ENCODE measurements at places on chromosomes 2 and 18.

GRCh38 chr2:167607211-167607610 lies 640.2 kb downstream of the STK39 start:
- DNase-seq: no peak

DNA sequence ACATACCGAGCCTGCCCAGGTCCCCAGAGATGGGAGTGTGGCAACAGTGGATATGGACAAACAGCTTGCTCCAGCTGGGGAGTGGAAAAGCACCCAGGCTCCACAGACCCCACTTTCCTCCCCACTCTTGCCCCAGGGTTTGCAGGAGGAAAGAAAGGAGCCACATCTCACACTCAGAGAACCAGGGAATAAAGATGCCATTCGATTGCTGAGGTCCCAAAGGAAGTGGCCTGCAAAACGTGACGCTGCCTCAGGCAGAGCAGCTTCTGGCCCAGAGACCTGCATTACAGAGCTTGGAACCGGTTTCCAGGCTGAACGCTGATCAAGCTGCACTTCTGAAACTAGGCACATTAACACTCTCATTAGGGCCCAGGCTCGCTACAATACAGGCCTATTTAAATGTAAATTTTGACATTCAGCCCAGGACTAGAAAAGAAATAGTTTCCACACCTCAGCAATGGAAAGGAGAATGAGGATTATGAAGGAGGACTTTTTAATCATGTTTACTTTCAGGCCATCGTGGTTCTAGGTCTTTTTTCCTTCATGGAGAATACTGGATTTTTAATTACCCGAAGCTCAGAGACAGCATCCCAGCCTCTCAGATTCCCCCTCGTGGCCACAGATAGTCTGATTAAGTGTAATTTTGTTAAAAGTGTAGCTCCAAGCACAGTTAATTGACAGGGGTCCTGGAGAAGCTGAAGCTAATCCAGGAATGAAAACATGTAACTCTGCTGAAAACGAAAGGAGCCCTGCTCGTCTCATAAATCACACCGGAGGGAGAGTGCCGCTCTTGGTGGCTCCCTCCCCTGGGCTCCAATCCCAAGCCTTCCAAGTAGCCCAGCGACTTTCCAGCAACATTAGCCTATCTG lies 221.3 kb upstream of the RAB6C start:
- no peak for DNase-seq

DNA sequence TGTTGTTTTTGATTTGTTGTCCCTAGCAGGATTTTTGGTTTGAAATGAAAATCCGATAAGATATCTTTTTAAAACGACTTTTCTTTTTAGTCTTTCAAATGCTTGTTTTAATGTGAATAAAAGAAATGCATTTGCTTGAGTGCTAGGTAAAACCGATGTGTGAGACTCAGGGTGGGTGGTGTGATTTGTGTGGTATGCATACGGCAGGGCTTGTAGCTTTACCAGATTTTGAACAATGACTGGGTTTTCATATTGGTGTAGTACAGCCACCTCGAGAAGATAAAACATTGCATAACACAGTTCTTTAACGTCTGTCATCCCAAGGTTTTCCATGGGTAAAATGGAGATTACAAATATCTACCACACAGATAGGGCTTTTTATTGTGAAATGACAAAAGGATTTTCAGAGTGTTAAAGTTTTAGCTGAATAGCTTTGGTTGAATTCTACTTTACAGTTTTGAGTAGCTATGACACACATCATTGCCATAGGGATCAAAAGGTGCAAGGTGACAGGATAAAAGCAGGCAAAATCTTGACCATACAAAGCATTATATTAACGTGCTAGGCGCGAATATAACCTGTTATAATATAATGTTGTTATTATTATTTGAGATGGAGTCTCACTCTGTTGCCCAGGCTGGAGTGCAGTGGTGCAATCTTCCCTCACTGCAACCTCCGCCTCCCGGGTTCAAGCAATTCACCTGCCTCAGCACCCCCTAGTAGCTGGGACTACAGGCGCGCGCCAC lies 824 bp upstream of the ZNF638 start:
- DNase-seq: no peak

DNA sequence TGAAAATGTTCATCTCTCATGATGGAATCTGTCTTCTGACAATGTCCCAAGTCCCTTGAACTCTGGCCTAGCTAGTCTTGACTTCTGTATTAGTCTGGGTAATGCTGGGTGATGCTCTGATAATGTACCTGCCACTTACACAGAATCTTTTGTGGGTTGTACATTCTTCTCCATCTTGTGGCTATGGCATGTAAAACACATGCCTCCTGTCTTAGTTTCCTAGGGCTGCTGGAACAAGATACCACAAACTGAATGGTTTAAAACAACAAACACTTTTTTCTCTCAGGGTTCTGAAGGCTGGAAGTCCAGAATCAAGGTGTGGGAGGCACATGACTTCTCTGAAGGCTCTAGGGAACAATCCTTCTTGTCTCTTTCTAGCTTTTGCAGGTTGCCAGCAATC lies 57.1 kb downstream of the RAPGEF4 start:
- no peak for DNase-seq

- DNase-seq: no peak
Observed at GRCh38 chr18:50737127-50737526, 82.7 kb downstream of the MRO start.

DNA sequence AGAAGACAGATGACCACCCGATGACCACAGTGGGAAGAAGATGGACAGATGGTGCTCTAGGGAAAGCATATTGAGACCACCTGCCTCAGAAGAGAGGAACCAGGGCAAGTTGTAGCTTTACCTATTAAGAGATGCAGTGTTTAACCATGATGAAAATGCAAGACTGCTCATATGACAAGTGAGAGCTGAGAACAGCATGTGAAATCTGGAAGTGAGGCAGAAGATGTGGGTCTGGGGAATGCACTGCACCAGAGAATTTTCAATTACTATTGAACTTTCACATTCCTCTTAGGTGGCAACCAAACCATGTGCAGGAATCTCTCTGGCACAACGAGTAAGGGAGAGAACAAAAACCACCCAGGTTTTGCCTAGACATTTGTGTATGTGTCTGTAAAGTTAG lies 184.8 kb upstream of the CRIM1 start:
- no peak for DNase-seq

DNA sequence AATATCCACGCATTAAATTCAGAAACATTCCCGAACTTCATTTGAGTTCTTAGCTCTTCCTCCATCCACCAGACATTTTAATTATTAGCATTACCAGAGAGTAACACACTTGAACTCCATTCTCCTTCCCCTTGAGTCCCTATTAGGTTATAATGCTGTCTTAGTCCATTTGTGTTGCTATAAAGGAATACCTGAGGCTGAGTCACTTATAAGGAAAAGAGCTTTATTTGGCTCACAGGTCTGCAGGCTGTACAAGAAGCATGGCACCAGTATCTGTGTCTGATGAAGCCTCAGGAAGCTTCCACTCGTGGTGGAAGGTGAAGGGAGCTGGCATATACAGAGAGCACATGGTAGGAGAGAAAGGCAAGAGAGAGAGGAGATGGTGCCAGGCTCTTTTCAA lies 25.4 kb downstream of the TBC1D8 start:
- DNase-seq: no peak

- no peak for DNase-seq
Observed at GRCh38 chr2:43824951-43825493, 13.6 kb downstream of the ABCG5 start.

DNA sequence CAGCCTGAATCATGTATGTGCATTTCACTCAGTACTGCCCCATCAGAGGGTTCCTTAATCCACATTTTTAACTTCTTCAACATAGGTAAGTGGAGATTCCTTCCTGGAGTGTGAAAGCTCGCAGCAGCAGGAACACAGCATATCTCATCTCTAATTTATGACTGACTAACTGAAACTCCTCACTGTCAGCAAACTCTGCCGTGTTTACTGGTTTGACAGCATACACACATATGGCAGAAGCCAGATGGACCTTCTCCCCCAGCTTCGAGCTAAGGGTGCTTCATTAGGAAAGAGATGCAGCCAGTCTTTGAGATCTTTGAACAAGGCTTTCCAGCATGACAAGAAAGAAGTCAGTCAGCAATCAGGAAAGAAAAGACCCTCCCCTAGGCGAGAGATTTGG lies 200.3 kb upstream of the ACVR2A start:
- no peak for DNase-seq

- DNase-seq: peak; percentile 40
Observed at GRCh38 chr2:98569197-98569793, 39.0 kb downstream of the COA5 start.

- no peak for DNase-seq
Observed at GRCh38 chr2:101806701-101807100, 109.2 kb downstream of the MAP4K4 start.

Measured in activated T-helper 2 cell treated with anti-CD3 and anti-CD28 coated beads, Interferon-gamma antibody, Interleukin-2, Interleukin-4, amounts not matched to agents 10 μg/mL and 5 μg/mL and 100 μg/mL, durations not matched to agents 14 hours and 24 hours and 36 hours (primary cell).